Right atrium auricular region (tissue), 2 donors: ENCODE measurements at places on chromosomes 16 and 17.
A peak's percentile ranks its signal among the peaks of the same experiment; 100 is the strongest.

GRCh38 chr17:75814021-75814395, 29.4 kb downstream of the UNK start:
- DNase-seq = no peak

DNA sequence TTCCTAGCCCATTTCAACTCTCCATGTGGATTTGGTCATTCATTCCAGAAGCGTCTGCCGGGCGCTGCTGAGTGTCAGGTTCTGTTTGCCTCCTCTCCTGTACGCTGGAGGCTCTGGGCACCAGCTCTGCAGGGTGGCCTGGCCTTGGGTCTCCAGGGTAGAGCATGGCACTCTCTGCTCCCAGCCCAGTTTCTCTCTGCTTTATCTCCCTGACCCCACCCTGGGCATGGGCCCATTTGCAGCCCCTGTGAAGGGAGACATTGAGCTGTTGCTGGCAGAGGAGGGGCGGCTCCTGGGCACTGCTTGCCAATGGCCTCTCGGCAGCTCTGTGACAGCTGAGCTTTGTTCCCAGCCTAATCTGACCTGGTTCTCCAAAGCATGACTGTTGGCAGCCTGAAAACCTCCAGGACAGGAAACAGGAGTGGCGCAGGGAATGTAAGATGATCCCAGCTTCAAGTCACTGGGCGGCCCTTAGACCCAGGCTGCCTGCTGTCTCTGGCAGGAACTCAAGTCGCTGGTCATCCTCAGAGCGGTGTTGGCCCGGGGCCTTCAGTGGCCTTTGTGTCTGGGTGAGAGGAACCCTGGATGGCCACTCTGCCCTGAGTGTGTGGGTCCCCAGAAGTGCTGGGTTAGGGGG, 146.8 kb downstream of the SEC14L1 start:
- peak; percentile 72 for DNase-seq

- no peak for DNase-seq
Measured at GRCh38 chr17:70120425-70120824, 45.4 kb downstream of the KCNJ16 start.

DNA sequence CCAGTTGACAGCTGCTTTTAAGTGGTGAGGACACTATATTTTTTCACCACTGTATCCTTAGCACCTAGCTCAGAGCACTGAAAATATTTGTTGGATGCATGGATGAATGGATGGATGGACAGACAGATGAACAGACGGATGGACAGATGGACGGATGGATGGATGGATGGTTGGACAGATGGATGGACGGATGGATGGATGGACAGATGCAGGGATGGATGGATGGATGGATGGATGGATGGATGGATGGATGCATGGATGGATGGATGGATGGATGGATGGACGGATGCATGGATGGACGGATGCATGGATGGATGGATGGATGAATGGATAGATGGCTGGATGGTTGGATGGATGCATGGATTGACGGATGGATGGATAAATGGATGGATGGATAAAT, 12.4 kb upstream of the SLC5A11 start:
- DNase-seq = no peak

DNA sequence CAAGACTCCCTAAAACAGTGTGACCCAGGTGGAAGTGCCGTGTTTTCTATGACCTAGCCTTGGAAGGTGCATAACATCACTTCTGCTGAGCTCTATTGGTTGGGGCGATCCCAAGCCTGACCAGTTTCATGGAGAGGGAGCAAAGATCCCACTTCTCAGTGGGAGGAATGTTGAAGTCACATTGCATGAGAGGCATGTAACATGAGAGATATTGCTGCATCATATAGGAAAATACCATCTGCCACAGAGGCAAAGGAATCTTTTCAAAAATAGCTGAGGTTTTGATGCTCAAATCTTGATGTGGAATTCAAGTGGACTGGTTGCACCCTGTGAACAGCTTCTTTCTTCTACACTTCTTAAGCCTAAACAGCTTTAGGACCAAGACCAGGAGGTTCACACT, 56.4 kb upstream of the NLRP1 start:
- DNase-seq = no peak

GRCh38 chr16:4081047-4081446, 35.2 kb downstream of the ADCY9 start:
- DNase-seq = peak; percentile 23

DNA sequence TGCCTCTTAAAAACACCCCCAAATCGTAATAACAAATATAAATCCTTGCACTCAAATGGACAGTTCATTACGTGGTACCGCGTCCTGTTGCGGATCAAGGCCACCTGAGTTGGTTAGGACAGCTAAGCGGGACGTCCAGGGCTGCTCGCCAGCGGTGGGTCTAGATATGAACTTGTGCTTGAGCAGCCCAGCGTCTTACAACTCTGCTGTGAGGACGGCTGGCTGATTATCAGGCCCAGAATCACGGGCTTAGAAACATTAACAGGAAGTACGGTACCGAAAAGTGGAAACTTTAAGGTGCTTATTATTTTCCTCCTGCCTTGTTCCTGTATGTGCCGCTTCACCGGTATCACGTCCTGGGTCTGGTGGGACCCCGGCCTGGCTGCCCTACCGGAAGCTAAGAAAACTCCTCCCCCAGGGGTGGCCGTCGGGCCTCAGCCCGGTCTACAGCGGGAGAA, 832 bp upstream of the SRRM2 start:
- DNase-seq = no peak

DNA sequence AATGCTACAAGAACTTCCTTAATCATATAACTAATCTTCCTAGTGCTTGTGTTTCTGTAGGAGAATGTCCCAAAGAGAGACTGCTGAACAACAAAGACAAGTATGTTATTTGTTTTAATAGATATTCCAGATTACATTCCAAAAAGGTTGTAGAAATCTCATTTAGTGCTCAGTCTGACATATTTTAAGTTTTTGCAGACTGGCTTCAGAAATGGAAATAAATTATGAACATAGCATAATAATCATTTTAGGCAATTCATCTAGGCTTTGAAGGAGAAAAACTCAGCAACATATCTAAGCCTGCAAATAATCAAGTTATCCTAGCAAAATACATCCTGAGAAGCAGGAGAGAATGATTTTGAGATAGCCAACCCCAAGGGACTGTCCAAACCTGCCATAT, 171.6 kb upstream of the CDH5 start:
- no peak for DNase-seq

GRCh38 chr16:23901178-23902033, 65.6 kb downstream of the PRKCB start:
- no peak for DNase-seq

- no peak for DNase-seq
Measured at GRCh38 chr17:10234033-10234432, 35.6 kb upstream of the GAS7 start.

GRCh38 chr16:30112197-30113030, 923 bp downstream of the GDPD3 start:
- no peak for DNase-seq

- no peak for DNase-seq
Measured at GRCh38 chr16:13936596-13937081, 16.7 kb downstream of the ERCC4 start.

GRCh38 chr17:47208744-47209488, at the start of gene MYL4:
MYL4 (plus strand) TSS chr17:47209348; CDS start chr17:47209423, 75 bp downstream.
- no peak for DNase-seq

- no peak for DNase-seq
Measured at GRCh38 chr17:51580869-51581268, 320.5 kb downstream of the UTP18 start.

- no peak for DNase-seq
Measured at GRCh38 chr17:40722241-40722640, 18.7 kb upstream of the KRT24 start.

- peak; percentile 86 for DNase-seq
Measured at GRCh38 chr17:62652251-62653001, 25.0 kb downstream of the MRC2 start.

DNA sequence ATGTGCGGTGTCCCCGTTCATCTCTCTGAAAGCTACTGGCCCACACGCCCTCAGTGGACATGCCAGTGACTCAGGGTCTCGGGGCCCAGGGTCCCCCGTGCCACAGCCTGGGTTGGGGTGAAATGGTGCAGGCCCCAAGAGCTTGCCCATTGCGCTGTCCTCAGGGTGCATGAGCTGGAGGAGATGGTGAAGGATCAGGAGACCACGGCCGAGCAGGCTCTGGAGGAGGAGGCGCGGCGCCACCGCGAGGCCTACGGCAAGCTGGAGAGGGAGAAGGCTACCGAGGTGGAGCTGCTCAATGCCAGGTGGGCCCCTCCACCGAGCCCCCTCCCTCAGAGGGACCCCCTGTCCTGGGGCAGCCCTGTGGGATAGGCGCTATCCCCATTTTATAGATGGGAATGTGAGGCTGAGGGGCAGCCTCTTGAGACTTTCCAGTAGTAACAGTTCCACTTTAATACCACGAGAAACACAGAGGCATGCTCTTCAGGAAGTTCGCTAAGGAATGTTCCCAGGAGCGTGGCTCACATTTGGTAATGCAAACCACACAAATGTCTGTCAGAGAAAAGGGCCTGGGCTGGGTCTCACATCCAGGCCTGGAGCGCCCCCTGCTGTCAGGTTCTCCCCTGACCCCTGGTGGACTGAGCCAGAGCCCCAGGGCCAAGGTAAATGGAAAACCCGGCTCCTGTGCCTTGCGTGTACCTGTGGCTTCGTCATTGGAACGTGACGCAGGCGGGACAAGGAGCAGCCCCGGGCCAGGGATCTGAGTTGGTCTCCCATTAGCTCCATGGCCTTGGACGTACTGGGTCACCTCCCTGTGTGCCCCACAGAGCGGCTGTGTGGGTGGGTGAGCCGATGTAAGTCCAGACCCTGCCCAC, 133.7 kb downstream of the RAB11FIP4 start:
- DNase-seq = peak; percentile 91

- DNase-seq = no peak
Measured at GRCh38 chr17:81049973-81050551, 15.1 kb downstream of the BAIAP2 start.

DNA sequence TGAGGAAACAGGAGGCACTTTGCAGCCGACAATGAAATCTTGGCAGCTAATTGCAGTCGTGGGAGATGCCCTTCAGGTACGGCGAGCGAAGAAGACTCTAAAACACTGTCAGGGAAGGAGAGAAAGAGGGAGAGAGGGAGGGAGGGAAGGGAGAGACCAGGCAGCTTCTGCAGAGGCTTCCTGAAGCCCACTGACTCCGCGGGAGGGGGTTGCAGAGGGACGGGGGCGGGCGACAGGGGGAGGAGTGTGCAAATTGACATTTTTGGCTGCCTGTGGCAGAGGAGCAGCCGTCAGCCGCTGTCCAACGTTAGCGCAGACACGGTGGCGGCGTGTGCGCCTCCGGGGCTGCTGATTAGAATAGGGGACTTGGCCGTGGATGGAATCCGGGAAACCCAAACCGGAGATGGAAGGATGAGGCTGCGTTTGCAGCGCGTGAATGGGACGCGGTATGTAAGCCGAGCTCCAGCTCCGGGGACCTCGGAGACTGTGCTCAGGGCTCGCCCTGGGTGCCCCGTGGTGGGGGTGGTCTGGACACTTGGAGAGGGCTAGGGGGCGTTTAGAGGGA, 849.1 kb upstream of the RBFOX1 start:
- no peak for DNase-seq

DNA sequence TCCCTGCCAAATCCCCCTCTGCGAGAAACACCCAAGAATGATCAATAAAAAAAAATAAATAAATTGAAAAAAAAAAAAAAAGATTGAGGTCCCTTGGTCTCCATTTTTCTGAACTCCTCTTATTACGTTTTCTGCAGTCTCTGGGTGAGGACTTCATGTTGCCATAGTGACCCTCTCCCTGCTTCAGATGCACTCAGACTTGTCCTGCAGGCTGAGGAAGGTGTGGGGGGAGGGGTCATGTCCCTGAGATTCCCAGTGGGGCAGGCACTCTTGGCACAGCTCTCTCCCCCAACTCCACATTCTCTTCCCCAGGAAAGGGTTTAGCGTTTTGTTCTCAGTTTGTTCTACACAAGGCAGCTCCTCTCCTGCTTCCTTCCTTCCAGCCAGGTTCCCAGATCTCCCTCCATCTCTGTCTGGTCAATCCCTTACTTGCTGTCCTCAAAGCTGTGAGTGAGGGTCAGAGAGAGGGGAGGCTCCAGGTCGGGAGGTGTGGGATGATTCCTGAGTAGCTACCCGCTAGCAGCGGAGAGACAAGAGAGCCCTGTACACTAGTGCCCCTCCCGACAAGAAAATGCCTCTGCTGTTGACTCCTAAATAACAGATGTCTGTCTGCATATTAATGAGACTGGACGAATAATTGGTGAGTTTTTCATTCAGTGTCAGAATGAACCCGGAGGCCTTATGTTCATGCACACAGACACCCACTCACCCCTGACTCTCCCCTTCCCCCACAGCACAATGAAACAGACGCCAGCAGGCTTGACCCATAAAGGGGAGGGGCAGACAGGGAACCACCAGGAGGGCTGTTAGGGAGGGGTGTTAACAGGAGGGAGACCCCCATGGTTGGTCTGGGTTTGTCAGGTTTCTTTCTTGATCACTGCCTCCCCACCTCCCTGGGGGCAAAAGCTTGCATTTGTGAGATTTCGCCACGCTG, 9.2 kb downstream of the RND2 start:
- DNase-seq = no peak

GRCh38 chr16:27867122-27868110, 196.1 kb downstream of the GSG1L start:
- DNase-seq = no peak

- peak; percentile 72 for DNase-seq
Measured at GRCh38 chr17:21452377-21453143, 76.4 kb downstream of the KCNJ12 start.

- no peak for DNase-seq
Measured at GRCh38 chr17:34837876-34838478, 123.3 kb downstream of the CCT6B start.

GRCh38 chr17:28972437-28972836, 21.1 kb upstream of the PHF12 start:
- no peak for DNase-seq

DNA sequence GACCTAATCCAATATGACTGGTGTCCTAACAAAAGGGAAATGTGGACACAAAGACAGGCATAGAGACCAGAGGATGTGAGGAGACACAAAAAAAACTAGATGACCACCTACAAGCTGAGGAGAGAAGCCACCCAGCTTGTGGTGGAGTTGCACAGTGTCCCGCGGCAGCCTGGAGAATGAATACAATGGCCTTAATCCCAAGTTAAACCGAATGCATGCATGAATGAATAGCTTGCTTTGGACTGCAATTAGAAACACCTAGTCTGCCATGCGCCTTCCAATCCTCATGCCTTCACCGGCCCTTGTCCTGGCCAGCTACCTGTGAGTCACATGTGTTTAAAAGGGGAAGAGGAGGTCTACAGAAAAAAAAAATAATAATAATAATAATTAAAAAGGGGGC, 72.0 kb downstream of the CNGB1 start:
- no peak for DNase-seq

DNA sequence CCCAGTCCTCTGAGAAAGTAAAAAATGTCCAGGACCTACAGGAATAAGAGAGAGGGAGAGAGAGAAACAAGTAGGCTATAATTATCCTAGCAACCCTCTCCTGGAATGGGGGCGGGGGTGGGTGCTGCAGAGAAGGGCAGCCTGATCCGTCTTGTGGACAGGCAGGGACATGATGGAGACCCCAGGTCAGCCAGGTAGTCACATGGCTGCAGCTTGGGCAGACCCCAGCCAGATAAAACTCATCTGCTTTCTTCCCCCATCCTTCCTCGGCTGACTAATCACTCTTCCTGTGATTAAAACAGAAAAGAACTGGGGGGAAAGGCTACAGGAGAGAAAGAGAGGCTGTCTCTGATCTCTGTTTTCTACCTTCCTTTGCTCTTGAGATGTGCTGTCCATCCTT, 32.6 kb downstream of the COPZ2 start:
- no peak for DNase-seq

- no peak for DNase-seq
Measured at GRCh38 chr16:2816751-2817339, at the start of gene PRSS21. PRSS21 (plus strand) TSS chr16:2817237; CDS start chr16:2817269, 32 bp downstream.

- DNase-seq = no peak
Measured at GRCh38 chr17:78998311-78999055, 11.1 kb downstream of the CANT1 start.

- DNase-seq = no peak
Measured at GRCh38 chr17:45906237-45906636, 11.9 kb downstream of the MAPT start.
